NCI-H2029 (cell line): ENCODE measurements at places on chromosomes 3 and 15.

GRCh38 chr15:58556541-58556940 lies 124.8 kb downstream of the LIPC start:
- DNase-seq, result no peak

DNA sequence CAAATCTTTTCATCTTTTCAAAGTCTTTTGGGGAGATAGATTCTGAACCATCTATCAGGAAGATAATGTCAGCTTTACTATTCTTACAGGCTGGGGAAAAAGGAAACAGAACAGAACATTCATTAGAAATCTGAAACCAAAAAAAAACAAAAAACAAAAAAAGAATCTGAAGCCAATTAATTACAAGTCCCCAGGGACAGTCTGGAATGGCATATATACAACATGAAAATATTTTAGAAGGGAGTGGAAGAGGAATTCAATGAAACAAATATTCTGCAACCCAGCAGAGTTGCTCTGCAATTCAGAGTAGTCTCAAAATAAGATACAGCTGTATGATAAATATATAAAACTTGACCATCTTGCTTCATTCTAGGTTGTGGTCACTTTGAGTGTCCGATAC lies 41.7 kb upstream of the CAPN7 start:
- DNase-seq, result no peak

DNA sequence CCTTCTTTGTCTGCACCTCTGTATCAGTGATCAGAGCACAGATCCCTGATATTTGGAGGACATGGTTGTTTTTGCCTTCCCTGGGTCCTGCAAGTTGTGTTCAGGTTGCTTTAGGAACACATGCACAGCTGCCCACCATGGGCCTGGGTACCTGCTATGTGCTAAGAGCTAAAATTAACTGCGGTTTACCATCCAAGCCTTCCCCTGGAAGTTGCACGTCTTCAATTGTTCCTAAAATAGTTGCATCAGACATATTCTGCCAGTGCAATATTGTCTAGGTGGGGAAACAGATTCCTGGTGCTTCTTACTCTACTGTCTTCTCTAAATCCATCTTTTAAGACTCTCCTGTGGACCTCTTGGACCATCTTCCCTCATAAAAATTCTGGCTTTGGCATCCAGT lies 80.9 kb downstream of the PDE8A start:
- no peak for DNase-seq

DNA sequence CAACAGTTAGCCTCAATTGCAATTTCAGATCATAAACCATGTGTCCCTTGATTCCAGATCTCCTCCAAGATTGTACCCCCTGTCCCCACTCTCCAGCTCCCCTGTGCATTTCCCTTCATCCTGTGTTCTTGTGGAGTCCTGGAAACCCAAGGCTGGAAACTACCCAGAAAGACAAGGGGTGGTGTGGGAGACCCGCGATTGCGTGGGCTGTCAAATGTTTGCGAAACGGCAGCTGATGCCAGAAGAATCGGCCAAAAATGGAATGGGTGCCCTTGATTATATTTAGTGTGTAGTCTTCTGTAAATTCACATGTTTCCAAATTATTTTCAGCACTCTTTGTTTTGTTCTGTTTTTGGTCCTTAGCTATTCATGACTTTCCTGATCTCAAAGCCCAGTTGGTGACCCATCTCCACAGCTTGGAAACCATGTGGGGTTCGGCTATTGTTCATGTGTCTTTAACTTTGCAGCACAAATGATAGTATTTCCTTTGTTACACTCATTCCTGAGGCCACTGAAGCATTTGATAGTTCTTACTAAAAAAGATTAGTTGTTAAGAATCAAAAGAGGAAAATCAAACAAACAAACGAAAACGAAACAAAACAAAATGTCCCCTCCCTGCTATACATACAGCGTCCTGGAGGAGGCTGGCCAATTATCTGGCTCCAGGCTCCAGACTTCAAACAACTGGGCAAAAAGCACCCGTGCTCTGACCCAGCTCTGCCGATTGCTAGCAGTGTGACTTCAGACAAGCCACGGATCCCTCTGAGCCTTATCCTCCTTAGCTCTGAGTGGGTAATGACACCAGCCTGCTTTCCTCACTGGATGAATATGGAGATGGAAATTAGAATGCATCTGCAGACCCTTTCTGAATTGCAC lies 120.9 kb downstream of the CACNA2D3 start:
- no peak for DNase-seq

GRCh38 chr3:182766099-182766498 lies 27.2 kb upstream of the ATP11B start:
- no peak for DNase-seq

DNA sequence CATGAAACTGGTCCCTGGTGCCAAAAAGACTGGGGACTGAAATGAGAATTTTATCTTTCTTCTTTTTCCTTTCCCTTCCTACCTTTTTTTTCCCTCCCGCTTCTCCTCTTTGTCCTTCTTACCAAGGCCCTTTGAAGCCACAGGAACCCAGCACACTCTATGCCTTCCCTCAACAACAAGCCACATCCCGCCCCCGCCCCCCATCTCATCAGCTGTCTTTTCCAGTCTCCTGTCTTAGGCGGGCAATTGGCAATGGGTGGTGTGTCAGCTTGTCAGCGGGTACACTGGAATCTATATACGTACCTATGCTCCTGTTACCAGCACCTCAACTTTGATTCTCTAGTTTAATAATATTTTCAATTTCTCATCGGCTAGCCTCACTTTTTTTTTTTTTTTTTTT lies 56.3 kb upstream of the CHD2 start:
- DNase-seq, result no peak

DNA sequence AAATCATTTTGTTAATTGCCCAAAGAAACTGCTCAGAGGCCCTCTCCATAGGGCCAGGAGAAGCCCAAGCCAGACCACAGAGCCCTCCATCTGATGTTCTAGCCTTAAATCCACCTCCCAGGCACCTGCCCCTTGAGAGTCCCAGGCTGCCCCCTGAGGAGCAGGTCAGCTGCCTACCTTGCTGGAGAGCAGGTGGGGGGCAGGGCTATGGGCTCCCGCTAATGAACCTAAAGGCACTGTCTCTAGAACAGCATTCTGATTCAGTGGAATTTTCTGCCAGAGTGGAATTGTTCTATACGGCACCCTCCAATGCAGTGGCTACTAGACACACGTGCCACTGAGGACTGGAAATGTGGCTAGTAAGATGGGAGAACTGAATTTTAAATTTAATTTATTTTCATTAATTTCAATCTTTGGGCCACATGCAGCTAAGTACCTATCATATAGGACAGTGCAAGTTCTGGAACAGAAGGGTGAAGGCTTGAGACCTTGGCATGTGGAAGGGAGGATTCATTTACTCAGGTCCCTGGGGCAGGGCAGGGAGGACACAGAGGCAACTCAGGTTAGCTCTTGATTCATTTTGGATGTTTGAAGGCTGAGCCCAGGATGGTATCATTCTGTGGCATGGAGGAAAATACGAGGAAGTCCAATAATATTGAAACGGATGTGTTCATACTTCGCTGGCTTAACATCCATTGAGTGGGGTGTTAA lies 11.4 kb downstream of the AMOTL2 start:
- DNase-seq, result no peak

GRCh38 chr3:154933581-154933980 lies 146.5 kb upstream of the MME start:
- DNase-seq, result no peak

DNA sequence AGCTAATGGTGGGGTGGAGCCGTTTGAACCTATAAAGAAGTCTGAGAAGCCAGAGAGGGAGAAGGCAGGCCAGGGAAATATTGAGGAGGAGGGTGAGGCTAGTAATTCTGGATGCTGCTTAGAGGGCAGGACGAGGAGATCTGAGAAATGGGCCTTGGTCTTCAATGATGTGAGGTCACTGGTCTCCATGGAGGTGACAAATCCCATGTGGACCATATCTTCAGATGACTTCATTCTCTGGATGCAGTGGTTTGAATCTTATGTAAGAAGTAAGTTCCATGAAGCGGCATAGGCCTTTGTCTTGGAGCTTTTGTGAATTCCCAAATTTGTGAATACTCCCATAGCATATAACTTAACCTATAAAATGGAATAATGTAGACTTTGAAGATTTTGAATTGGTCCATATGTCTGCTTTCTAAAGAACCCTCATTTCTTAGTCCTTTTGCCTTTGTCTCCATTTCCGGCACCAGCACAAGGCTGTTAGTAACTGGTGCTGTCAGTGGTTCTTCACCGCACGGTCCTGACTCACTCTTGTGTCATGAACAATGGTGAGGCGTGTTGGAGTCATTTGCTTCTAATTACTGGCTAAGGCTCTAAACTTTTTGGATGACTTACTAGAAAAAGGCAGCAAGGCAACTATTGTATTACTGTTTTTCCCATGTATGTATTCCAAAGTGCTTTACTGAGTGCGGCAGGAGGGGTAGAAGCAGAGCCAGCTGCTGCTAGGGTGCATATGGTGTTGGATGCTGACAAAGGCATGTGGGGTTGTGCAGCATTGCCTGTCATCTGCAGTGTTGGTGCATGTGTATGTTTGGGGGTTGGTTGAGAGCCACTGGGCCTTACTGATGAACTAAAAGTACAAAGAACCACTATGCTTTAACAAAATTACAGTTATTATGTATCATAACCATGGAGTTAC lies 279.3 kb upstream of the C2CD4B start:
- no peak for DNase-seq
